ENCODE measurements at places on chromosomes 7 and 10.
A peak's percentile ranks its signal among the peaks of the same experiment; 100 is the strongest.

DNA sequence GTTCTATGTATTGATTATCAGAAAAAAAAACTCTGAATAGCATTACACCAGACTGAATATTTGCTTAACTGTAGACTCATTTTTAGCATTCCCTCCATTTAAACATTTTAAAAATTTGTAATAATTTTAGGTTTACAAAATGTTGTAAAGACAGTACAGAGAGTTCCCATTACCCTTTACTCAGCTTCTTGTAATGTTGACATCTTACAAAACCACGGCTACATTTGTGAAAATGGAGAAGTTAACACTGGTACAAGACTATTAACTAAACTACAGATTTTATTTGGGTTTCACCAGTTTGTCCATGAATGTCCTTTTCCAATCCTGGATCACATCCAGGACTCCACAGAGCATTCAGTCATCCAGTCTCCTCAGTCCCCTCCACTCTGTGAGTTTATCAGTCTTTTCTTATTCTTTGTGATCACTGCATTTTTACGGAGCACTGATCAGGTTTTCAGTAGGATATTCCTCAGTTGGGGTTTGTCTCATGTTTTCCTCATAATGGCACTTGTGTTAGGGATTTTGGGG lies 130.0 kb upstream of the EEPD1 start:
- no peak for DNase-seq

GRCh38 chr7:75920431-75921161 lies 5.6 kb downstream of the POR start:
- DNase-seq, result no peak

GRCh38 chr10:57579926-57580325 lies 687.8 kb downstream of the IPMK start:
- DNase-seq, result peak; percentile 27

DNA sequence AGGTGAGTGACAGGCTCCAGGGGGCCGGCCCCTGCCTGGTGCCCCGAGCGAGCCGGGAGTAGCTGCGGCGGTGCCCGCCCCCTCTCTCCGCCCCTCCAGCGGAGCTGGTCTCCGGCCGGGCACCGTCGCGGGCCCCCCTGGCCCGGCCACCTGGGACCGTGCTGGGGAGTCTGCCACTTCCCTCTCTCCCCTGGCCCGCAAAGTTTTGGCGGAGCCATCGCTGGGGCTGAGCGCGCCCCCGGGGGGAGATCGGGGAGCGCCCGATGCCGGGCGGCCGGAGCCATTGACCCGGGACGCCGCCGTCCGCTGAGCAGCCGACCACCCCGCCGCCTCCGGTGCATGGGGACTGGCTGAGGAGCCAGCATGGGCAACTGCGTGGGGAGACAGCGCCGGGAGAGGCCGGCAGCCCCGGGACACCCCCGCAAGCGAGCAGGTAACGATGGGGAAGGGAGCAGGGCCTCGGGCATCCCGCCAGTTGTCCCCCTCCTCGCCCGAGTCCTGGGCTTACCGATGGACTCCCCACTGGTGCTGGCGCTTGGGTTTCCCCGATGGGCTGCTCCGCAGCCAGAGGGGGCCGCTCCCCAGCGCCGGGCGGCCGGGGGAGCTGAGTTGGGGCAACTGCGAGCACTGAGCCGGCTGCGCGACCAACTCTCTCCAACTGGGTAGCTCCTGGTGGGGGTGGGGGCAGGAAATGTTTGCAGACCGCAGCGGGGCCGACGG lies at the start of gene UBTD1:
Gene UBTD1 (plus strand): TSS at position 84 of the 720 bp plus-strand sequence. CDS start 280 bp downstream, at position 364.
- peak; percentile 18 for DNase-seq

GRCh38 chr10:102610441-102610887 lies 33.8 kb upstream of the TRIM8 start:
- DNase-seq, result no peak

DNA sequence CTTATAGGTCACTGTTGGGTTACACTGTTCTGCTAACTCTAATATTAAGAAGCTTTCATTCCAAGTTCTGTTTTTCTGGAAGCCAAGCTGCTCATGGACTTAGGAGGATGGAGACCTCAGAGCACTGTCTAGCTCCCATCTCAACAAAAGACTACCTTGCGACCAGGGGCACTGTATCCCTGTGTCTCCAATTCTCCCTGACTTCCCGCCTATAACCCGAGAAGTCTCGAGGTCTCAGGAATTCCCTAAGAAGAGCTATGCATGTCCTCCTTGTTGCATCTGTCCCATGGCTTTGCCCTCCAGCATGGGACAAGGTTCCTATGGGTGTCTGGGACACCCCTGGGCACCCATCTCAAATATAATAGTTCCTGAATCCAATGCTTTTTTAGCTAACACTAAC lies 31.2 kb downstream of the BTBD16 start:
- no peak for DNase-seq

- DNase-seq, result no peak
These were observed 99.3 kb downstream of the DGKI start for GRCh38 chr7:137747359-137748031.

DNA sequence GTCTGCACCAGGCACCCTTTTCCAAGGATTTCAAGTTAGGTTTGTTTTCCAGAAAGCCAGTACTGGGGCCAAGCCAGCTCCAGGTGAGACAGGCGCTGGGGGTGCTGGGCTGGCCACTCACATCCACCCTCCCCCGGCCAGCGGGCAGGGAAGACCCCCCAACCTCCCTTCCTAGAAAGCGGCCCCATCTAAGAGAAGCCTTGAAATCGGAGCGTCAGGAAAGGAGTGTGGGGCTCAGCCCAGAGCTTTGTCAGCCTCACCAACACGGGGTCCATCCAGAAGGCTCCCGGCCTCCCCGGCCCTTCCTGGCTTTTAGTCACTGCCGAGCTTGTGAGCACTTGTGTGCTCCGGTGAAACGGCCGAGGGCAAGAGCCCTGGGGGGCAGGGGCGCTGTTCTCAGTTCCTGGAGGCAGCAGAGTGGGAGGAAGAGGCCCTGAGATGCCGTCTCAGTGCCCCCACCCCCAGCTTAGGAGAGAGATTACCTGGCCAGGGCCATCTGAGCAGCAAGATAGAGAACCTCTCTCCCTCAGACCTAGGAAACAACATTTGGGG lies 39.6 kb downstream of the PDGFA start:
- no peak for DNase-seq

GRCh38 chr10:86446440-86446839 lies 75.2 kb downstream of the WAPL start:
- no peak for DNase-seq

DNA sequence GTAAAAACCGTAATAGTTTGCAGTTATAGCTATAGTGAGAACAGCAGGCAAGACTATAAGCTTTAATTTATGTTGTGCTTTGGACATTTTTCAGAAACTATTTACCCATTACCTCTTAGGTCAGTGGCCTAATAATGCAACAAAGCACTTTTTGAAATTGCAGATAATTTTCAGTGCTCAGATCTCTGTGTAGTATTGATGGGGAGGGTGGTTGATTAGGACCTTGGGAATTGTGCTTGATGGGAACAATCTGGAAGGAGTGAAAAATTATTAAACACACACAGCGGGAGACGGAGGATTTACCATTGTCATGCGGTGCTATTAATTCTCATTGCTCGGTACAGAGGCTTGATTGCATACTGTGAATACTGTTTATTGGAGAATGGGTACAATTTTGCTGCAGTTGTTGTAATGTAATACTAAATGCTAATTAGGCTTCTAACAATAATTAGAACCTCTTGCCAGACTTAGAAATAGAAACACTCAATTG lies 304.8 kb downstream of the LRMDA start:
- DNase-seq, result no peak

- DNase-seq, result no peak
These were observed 24.2 kb downstream of the ARL5B start for GRCh38 chr10:18683427-18683826.

- no peak for DNase-seq
These were observed 122.3 kb downstream of the SH3PXD2A start for GRCh38 chr10:103733045-103733419.

DNA sequence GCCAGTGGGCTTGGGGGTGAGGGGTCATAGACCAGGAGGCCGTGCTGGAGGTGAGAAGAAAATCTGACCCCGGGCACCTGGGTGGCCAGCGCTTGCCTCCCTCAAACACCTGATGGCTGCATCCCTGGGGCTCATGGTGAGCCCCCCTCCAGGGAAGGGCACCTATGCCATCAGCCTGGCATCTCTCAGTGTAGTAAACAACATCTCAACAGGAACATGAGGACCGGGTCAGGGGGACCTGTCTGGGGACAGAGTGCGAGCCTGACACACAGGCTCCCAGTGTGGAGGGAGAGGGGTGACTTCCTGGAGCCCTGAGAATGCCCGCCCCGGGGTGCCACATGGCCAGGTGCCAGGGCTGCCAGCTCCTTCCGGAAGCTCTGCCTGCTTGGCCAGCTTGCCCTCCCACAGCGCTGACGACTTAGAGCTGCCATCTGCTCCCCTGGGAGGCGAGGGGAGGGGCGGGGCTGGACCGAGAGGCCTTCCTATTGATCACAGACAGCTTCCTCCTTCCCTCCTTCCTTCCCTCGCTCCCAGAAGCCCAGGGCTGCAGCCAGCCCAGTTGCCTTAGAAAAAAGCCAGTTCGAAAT lies 12.3 kb downstream of the STX1A start:
- no peak for DNase-seq

- DNase-seq, result no peak
These were observed 109.0 kb upstream of the TMEM106B start for GRCh38 chr7:12102126-12102525.

DNA sequence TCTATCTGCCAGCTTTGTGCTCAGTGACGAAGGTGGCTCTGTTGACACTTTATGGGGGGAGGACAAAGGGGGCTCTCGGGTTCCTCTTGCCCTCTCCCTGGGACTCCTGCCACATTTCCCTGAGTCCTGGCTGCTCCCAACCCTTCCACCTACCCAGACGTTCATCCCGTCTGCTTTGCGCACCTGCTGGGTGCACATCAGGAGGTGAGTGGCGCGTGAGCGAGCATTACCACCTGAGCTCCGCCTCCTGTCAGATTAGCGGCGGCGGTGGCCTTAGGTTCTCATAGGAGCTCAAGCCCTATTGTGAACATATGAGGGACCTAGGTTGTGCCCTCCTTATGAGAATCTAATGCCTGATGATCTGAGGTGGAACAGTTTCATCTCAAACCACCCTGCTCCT lies 137.2 kb downstream of the DYNC2I1 start:
- DNase-seq, result no peak

- DNase-seq, result no peak
These were observed 185.1 kb upstream of the AGK start for GRCh38 chr7:141366091-141366621.

GRCh38 chr10:47114680-47115186 lies 185.3 kb upstream of the GDF10 start:
- no peak for DNase-seq

- no peak for DNase-seq
These were observed 17.8 kb downstream of the HDAC9 start for GRCh38 chr7:18513343-18513742.

- DNase-seq, result no peak
These were observed 236.4 kb downstream of the DNAJB6 start for GRCh38 chr7:157573244-157573643.

GRCh38 chr10:78656417-78657162 lies 412.2 kb upstream of the ZMIZ1 start:
- no peak for DNase-seq

- no peak for DNase-seq
These were observed 10.7 kb downstream of the FGL2 start for GRCh38 chr7:77188731-77189437.

- DNase-seq, result no peak
These were observed 17.6 kb downstream of the CD36 start for GRCh38 chr7:80656029-80656428.

DNA sequence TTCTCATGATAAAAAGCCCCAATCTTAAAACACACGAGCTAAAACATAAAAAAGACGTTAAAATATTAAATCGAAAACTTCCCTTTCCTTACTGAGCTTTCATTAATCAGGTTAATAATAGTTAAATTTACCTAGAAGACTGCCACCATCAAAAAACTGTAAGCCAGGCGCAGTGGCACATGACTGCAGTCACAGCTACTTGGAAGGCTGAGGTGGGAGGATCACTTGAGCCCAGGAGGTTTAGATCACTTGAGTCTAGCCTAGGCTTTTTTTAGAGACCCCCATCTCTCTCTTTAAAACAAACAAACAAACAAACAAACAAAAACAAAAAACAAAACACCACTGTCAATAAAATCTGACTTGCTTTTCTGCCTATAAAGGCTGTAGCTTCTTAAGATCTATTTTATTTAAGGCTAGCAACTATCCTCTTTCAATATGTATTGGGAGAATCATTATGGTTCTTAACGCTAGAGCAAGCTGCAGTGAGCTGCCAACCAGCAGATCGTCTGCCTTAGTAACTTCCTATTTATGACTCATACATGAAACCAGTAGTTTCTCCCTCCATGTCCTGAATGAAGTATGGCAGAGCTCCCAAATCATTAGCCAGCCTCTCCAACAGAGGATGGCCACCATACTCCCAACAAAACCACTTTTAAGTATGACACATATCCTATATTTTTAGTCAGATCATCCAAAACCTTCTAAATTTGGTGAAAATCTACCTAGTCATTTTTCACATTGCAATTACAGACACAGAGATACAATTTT lies 163.7 kb downstream of the SRPK2 start:
- peak; percentile 58 for DNase-seq

DNA sequence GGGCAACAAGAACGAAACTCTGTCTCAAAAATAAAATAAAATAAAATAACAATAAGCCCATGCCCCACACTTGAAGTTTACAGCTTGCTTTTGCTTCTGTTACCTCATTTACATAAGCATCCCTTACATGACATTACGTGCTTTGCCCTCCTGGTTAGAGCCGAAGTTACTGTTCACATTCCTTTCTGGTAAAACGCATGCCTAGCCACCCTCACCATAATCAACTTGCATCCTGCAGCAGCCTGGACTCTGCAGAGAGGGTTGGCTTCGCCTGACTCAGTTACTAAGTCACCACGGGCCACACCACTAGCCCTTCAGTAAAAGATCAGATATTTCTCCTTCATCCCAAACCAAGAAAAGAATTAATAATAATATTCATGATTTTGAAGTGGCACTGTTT lies 736.0 kb upstream of the AUTS2 start:
- no peak for DNase-seq

GRCh38 chr7:131845573-131846314 lies 289.3 kb upstream of the PODXL start:
- DNase-seq, result no peak

GRCh38 chr7:148732862-148733261 lies 34.2 kb downstream of the CUL1 start:
- DNase-seq, result no peak

DNA sequence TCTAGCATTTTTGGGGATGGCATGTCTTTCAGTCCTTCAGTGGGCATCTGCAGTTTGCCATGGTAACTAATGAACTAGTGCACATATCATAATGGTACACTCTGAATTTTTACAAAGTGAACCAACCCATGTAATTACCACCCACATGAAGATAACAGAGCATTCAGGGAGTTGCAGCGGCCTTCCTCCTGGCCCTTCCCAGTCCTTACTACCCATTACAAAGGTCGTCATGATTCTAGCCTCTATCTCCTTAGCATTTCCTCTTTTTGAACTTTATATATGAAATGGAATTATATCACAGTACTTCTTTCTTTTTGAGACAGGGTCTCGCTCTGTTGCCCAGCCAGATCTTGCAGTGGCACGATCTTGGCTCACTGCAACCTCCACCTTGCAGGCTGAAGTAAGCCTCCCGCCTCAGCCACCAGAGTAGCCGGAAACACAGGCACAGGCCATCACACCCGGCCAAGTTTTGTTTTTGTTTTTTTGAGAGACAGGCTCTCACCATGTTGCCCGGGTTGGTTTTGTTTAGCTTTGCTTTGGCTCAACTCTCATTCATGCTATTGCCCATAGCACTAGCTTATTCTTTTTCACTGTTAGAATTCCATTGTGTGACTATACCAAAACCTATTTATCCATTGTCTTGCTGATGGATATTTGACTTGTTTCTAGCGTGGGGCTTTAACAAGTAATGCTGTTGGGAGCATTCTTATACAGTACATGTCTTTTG lies 79.2 kb downstream of the APBB1IP start:
- no peak for DNase-seq

Measured in GM12865 (cell line).